CD4-positive, alpha-beta T cell treated with Interleukin-4 for 4 hours (primary cell): ENCODE measurements at places on chromosomes 7 and 10.
A peak's percentile ranks its signal among the peaks of the same experiment; 100 is the strongest.

GRCh38 chr7:92641921-92642511 is 51.8 kb upstream of the FAM133B start:
- peak; percentile 70 for DNase-seq

DNA sequence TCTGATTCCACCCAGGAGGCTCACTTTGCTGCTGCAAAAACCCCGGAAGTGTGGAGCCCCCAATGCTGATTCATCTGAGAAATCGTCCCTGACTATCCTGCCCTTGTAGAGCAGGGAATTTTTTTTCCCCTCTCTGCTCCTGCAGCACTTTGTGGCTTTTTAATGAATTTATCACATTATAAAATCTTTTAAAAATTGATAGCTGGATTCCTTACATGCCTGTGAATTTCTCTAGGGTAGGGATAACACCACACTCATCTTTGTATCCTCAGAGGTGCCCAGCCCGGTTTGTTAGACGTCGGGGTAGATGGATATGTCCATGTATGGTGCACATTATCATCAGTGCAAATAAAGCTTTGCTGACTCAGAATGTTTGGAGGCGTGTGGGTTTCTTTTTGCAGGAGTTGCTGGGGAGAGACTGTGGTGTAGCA is 185.7 kb downstream of the STK31 start:
- no peak for DNase-seq

GRCh38 chr10:57262892-57263291 is 901.8 kb upstream of the ZWINT start:
- no peak for DNase-seq

DNA sequence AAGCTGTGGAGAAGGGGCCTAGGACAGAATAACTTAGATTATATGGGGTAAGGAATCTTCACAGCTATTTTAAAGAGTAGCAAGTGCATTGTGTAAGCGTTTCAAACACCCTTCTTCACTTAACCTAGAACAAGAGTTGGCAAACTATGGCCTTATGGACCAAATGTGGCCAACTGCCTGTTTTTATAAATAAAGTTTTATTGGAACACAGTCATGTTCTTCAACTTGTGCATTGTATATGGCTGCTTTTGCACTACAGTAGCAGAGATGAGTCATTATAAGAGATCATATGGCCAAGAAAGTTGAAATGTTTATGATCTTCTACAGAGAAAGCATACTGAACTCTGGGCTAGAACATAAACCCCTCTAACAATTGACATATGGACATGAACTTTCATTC is 187.8 kb downstream of the ETV1 start:
- no peak for DNase-seq

DNA sequence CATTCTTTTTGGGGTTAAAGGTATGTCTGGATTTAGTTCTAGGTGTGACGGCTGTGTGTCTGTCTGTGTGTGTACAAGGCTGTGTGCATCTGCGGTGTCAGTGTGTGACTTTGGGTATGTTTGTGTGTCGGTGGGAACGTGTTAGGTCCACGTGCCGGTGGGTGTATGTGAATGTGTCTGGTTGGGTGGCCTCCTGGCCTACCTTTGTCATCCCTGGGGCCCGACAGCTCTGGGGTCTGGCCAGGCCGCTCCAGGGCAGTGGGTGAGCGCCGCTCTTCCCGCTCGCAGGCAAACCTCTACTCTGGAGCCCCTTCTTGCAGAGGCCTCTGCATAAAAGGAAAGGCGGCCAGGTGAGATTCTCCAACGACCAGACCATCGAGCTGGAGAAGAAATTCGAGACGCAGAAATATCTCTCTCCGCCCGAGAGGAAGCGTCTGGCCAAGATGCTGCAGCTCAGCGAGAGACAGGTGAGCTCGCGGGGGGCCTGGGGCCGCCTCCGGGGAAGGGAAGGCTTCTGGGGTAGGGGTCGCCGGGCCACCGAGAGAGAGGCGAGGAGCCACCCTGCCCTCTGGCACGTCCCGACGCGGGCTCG is 2.4 kb downstream of the HHEX start:
- DNase-seq: no peak

GRCh38 chr10:112619556-112619955 is 172.5 kb downstream of the VTI1A start:
- no peak for DNase-seq

GRCh38 chr10:131006458-131007256 is 304.9 kb downstream of the TCERG1L start:
- DNase-seq: no peak

- DNase-seq: no peak
These were observed 5.1 kb upstream of the TSPAN12 start for GRCh38 chr7:120862987-120863590.
